ENCODE measurements at places on chromosomes 1 and 21.

GRCh38 chr1:86965827-86966182 is 51.4 kb downstream of the HS2ST1 start:
- DNase-seq, result no peak

DNA sequence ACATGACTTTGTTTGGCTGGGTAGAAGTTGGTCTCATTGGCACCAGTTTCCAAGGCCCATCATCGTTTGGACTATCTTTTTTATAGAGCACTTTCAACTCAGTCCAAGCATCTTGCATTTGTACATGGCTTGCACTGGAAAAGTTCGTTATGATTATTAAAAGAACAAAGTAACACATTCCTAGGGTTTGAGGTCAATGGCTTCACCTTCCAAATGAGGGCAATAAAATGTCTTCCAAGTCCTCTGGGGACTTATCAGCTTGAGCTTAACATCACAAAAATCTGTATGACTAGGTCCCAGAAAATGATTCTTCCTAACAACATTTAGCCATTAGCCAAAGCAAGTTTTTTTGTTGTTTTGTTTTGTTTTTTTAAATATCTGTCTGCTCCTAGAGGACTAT is 610.8 kb downstream of the LMO4 start:
- DNase-seq, result no peak

DNA sequence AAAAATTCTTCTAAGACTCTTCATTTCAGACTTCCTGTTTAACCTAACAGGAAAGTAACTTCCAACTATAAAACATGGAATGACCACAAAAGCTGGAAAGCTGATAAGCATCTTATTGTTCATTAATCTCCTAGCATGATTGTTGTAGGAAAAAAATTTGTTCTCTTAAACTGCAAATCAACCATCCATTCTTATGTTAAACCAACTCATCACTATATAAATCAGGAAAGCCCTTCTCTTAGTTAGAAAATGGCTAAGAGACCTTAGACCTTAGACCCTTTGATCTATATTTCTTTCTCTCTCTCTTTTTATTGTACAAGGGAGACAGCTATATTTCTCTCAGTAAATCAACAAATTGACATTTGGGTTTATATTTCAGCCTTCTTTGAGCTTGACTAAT is 101.4 kb downstream of the UBE2U start:
- no peak for DNase-seq

- DNase-seq, result no peak
Measured at GRCh38 chr1:153774780-153775457, at the start of gene SLC27A3. TSS of gene SLC27A3 (plus strand) at chr1:153775407. CDS start at chr1:153775498, 91 bp downstream.

DNA sequence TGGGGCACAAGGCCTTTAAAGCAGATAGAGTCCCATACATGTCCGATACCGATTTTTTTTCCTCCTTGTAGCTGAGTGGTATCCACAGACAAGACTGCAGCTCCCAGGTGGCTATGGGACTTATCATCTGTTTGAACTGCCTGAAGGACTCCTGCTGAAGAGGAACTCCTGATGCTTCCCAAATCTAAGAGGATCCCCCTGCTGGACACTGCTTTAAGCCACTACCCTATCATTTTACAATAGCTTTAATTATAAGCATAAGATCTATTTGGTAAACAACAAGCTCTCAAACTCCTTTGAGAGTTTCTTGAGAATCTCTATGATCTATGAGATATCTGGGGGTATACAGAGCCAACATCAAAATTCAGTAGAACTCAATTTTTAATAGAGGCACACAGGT is 11.7 kb downstream of the NDC1 start:
- no peak for DNase-seq

- no peak for DNase-seq
Measured at GRCh38 chr1:81922955-81923354, 122.2 kb downstream of the ADGRL2 start.

GRCh38 chr21:17753736-17754135 is 65.4 kb downstream of the C21orf91 start:
- DNase-seq, result no peak

- no peak for DNase-seq
Measured at GRCh38 chr21:21137986-21138385, 139.8 kb downstream of the NCAM2 start.

GRCh38 chr1:208604295-208604694 is 360.1 kb upstream of the PLXNA2 start:
- no peak for DNase-seq

DNA sequence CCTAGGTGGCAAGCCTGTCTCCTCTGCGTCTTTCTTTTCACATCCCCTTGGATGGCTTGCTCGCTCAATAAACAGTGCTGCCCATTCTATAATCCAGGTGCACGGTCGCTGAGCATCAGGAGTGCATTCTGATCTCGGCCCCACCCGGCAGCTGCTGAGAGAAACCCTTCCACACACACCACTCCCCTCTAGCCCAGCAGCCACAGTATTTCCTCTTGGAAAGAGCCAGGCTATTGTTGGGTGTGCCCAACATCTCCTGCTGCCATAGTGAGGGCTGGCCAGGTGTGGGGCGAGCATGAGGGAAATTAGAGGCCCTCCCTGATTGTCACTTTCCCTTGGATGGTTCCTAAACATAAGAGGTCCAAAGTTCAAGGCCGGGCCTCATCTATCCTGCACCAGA is 24.7 kb downstream of the GPA33 start:
- no peak for DNase-seq

DNA sequence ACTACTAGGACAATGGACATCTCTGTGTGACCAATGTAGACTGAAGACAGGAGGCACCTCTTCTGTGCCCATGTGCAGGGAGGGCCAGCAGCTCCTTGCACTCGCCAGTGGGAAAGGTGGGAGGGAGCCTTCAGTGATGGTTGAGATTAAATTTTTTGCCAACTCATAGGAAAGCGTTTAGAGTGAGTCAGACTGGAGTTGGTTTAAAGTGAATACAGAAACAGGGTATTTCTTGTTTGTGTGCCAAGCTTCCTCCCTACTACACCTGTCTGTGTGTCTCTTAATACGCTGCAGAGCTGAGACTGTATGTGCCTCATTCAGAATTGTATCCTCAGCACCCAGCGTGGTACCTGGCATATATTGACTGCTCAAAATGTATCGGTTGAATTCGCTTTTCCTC is 13.5 kb upstream of the COL16A1 start:
- no peak for DNase-seq

GRCh38 chr1:161382214-161383019 is 14.7 kb upstream of the CFAP126 start:
- no peak for DNase-seq

- no peak for DNase-seq
Measured at GRCh38 chr1:76769911-76770310, 97.4 kb upstream of the ST6GALNAC5 start.

GRCh38 chr21:30818837-30819610 is 6.0 kb upstream of the KRTAP8-1 start:
- no peak for DNase-seq

DNA sequence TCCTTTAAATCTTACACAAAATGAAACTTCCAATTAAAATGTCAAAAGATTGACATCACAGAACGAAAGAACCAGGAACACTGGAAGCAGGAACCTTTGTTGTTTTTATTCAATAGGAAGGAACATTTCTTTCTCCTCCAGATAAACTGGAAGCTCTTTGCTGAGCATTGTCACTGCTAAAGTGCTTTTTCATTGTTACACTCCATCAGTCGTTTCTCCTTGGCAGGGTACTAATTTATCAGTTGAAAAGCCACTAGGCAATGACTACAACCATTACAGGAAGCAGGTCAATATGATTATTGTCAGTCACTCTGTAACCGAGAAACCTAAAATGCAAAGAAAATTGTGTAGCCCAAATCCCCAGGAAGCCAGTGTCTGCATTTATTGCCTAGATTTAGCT is 163.2 kb upstream of the MAP1LC3C start:
- DNase-seq, result no peak

- DNase-seq, result no peak
Measured at GRCh38 chr1:53305650-53306049, 22.2 kb downstream of the LRP8 start.

DNA sequence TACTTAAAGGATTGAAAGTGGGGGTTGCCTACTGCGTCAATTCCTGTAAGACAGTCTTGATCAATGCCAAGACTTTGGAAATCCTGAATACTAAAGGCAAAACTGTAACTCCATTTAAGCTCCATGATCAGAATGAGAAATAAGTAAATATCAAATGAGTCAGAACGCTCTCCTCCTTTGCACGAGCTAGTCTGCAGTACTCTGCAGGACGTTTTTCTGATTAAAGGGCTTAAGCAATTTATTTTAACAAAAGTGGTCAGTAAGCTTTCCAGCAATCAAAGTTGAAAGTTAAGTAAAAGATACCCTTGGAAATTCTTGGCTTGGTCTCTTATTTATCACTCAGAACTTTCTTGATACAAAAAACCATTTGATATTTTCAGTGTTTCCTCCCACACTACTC is 35.7 kb upstream of the ARHGAP29 start:
- no peak for DNase-seq

DNA sequence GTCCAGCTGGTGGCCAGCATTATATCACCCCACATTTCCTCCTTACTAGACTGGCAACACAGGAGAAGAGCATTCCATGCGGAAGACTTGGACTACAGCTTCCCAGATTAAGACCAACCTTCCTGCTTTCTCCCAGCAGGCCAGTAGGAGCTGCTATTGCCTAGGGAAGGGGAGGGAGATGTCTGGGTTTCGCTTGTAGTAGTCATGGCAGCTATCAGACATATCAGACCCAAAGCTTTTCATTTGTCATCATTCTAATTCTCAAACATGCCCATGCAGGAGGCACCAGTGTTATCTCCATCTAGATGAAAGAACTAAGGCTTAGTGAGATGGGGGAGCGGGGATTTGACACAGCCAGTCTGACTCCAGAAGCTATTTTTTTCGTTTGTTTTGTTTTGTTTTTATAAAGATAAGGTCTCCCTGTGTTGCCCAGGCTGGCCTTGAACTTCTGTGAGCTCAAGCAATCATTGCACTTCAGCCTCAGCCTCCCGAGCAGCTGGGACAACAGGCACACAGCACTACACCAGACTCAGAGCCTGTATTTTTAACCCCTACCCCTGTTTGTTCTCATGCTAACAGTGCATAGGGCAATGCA is 4.5 kb downstream of the PLA2G2A start:
- no peak for DNase-seq

GRCh38 chr1:190616235-190616634 is 138.6 kb upstream of the BRINP3 start:
- no peak for DNase-seq

DNA sequence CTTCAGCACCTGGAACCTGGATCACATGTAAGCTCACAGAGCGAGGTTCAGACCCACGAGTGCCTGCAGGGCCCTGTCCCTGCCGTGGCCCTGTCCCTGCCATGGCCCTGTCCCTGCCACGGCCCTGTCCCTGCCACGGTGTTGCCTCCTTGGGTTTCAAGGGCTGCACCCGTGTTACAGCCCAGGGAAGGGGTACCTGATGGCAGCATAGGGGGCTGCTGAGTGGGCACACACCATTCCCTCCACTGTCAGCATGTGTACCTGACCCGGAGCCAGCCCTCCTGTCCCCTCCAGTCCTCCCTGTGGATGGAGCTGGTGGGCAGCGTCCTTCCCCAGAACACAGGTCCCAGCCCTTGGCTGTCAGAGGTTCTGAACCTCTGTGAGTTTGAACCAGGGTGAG is 15.3 kb downstream of the DFFB start:
- DNase-seq, result no peak

DNA sequence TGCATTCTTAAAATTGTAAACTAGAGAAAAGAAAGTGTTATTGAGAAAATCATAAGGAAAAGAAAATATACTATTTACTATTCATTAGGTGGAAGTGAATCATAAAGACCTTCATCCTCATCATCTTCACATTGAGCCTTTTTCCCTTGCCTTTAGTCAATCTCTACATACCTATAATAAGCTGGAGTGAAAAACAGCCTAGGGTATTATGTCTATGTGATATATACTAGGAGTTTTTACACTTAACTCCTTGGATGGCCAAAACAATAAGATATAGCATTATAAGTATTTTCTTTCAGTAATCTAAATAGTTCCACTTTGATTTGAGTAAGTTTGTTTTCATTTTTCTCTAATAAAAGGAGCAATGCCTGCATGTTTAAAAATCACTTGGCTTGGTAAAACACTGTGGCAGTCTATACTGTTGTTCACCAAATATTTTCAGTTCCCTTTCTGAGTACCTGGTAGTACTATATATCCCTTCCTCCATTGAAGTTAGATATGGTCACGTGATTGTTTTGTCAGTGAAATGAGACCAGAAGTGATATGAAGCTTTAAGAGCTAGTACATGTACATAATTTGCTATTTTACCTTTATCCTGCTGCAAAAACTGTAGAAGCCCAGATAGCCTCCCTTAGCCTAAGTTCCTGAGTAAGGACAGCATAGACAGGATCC is 78.3 kb downstream of the CLEC20A start:
- no peak for DNase-seq

- DNase-seq, result no peak
Measured at GRCh38 chr1:20308569-20308968, 17.9 kb downstream of the VWA5B1 start.

GRCh38 chr21:45910548-45911221 is 70.9 kb upstream of the COL6A1 start:
- no peak for DNase-seq

GRCh38 chr1:9602794-9603167 is 14.1 kb downstream of the TMEM201 start:
- no peak for DNase-seq

DNA sequence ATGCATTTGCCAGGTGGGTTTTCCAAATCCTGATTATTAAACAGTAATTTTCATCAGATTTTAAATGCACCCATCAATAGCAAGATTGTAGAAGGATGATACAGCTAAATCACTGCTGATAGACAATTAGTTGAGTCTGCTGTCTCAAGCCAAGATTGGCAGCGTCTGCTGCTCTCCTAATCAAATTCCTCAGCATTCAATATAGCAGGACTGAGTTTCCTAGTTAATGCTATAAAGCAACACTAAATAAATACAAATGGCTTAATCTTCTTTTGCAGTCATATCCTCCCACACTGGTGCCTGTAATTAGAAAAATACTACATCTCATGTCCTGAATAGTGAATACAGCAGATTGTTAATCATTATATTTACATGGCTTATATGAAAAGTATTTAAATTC is 1028.8 kb downstream of the ADGRL2 start:
- DNase-seq, result no peak

- no peak for DNase-seq
Measured at GRCh38 chr1:226643611-226644540, 95.2 kb downstream of the ITPKB start.

DNA sequence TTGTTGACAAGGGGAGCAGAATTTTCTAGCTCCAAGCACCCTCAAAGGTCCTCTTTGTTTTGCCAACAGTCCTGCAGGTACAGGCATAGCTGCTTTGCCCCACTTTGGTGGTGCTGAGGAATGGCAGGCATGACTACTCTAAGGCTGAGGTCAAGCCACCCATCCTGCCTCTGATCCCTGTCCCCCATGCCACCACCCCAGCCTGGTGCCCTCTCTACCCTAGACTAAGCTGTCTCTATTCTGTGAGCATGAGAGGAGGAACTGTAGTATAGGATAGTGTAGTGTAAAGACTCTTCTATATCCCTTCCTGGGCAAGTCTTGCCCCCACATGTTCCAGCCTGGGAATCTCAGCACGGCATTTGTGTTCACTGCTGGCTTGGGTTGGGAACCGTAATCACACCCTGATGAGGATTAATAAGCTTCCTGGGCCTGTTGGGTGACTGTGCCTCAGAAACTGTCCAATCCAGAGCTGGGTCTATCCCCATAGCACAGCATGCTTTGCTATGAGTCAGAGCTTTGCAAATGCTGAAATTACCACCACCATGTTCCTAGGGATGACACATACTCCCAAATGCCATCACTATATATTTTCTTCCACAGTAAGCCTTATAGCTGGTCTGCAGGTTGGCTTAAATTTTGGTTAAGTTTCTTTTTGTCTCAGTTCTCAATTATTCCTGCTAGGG is 105.7 kb upstream of the PPP2R5A start:
- no peak for DNase-seq

Measured in stimulated activated CD8-positive, alpha-beta memory T cell treated with anti-CD3 and anti-CD28 coated beads, Interleukin-15, amount 100 ng/mL, for 24 hours (primary cell).